Spinal cord (tissue), 10 donors: ENCODE measurements at places on chromosomes 6 and 20. TPM values are rescaled to one million over a fixed set of nuclear protein-coding genes. Genes with fewer than 3 reads are reported as not detected.

DNA sequence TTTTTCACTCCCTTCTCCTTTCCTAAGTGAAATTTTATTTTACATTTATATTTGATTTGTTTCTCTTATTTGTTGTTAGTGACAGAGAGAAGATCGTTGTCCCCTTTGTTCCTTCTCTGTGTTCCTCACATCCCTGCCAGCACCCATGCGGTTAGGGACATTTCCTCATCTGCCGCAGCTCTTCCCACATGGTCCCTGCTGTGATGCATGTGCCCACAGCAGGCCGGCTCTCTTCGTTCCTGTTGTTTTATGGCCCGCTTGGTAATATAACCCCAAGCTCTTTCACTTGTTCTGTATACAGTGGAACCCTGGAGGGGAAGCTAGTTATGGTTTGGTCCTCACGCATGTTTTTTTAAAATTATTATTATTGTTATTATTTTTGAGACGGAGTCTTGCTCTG lies 23.6 kb downstream of the DTD1 start:
- DNase-seq: no peak

STMN3 gene
- 495 TPM for polyA plus RNA-seq

DNA sequence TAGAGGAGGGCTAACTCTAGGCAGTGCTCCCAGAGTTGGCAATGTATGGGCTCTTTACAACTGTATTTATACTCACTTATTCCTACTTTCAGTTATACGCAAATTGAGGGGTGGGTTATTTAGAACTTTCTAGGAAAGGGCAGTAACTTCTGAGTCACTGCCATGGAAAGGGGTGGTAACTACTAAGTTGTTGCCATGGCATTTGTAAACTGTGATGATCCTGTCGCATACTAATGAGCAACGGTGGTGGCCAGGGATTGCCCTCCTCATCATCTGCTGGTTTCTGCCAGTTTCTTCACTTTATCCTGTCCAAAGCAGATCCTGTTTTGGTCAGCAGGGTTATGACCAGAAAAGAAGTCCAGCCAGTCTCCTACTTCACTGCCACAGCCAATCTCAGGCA lies 95.5 kb upstream of the PTPRT start:
- no peak for DNase-seq

SERINC1 gene
- polyA plus RNA-seq: 484 TPM

GRCh38 chr20:21225215-21225947 lies 77.8 kb upstream of the XRN2 start:
- no peak for DNase-seq

- no peak for DNase-seq
Measured at GRCh38 chr6:135920689-135921088, 69.2 kb downstream of the PDE7B start.

DNA sequence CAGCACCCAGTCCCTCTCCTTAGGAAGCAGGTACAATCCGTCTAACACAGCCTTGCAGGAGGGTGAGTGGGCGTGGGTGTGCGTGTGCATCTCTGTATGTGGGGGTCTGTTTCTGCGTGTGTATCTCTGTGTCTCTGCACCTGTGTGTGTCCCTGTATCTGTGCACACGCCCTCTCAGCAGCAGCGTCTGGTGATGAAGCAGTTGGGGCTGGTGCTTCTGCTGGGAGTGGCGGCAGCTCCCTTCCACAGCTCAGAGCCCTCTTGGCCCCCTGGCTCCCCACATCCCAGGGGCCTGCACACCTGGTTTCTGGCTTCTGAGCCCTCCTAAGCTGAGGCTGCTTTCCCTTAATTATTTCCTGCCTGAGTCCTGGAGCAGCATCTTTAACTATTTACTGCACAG lies 49.5 kb upstream of the CCDC167 start:
- no peak for DNase-seq

GABBR1 gene
- polyA plus RNA-seq: 438 TPM

GRCh38 chr20:50429412-50429811 lies 80.8 kb upstream of the PTPN1 start:
- no peak for DNase-seq

MYB gene
- 2.0 TPM for polyA plus RNA-seq

DNA sequence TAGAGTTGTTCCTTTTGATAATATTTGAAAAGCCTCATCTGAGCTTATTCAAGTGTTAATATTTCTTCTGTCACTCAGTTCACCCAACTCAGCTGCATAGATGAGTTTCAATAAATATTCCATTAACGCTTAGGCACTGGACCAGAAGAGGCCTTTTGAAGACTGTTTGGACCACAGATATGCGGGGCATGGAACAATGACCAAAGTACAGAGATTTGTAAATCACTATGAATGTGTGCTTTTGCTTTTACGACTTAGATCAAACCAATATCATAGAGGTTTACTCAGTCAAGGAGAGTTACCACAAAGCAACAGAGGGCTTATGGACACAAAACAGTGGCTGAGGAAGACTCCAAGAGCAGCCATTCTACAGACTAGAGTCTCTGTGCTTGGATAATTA lies 99.9 kb downstream of the RTN4IP1 start:
- no peak for DNase-seq

DNA sequence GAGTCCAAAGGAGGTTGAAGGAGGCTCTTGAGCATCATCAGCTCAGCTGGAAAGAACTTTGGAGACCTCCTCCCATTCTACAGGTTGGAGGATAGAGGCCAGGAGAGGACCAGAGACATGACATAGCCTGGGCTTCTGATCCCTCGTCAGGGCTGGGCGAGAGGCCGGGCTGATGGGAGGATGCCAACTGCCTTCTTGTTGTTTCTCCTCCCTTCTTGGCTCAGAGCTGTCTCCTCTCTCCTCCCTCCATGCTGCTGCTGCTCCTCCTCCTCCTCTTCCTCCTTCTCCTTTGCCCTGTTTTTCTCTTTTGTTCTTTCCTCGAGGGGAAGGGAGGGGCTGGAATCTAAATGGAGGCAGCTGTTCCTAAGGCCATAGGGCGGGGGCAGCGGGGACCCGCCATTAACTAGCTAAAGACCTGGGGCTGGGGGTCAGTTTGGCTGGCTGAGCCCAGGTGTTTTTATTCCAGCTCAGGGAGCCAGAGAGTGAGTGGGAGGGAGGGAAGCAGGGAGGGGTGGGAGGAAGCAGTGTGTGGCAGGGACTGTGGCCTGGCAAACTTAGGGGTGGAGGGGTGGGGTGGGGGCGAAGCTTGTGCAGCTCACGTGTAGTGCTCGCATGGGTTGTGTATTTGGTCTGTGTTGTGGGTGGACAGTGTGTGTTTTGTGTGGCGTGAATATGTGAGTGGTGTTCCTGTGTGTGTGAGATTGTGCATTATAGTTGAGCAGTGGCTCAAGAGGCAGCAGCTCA lies 84.8 kb downstream of the CD40 start:
- DNase-seq: no peak

F13A1 gene
- polyA plus RNA-seq: 9.8 TPM

- no peak for DNase-seq
Measured at GRCh38 chr6:8705435-8706020, 270.2 kb upstream of the SLC35B3 start.

- DNase-seq: no peak
Measured at GRCh38 chr6:34745277-34746103, 11.8 kb upstream of the SNRPC start.

PLAGL1 gene
- 28.0 TPM for polyA plus RNA-seq

GRCh38 chr6:148700741-148701311 lies 46.0 kb upstream of the UST start:
- DNase-seq: no peak

CD40 gene
- polyA plus RNA-seq: 4.8 TPM

DNA sequence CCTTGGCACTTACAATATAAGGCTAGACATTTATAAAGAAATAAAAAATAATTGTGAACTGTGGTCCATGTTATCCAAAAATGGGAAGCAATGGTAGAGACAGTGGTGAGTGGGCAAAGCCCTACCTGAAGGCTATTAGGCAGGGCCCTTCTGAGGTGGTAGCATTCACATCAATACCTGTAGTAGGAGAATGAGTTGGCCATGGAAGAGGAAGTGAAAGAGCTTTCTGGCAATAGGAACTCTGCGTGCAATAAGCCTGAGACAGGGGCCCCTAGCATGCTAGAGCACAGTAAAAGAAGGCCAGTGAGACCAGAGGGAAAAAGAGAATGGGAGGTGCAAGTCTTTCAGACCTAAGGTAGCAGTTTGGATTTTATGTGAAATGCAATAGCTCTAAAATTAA lies 754.5 kb downstream of the PTPRT start:
- no peak for DNase-seq

DNA sequence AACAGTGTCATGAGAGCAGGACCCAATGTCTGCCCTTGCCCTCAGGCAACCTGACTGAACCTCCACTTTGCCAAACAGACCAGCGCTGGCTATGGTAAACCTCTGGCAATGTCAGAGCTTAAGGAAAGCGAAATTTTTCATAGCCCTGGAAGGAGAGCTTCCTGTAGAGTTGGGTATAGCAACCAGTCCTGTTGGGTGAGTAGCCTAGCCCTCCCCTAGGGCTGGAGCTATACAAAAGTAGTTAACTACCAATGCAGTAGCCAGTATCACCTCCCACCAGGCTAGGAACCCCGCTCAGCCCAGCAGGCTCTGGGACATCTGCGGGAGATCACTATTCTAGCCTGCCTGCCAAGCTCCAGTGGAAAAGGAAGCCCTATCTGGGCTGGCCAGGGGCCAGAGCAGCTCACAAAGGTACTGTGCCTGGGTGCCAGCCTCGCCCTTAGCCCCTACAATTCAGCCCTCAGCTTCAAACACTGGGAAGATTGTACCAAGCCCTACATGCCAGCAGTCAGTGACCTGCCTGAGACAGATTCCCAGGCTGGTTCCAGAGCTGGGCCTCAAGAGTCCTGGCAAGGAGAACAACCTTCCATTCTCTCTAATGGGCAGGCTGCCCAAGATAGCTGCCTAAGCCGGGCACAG lies 7.9 kb downstream of the WFDC3 start:
- DNase-seq: peak; percentile 55

IL17F gene
- polyA plus RNA-seq: not detected

- no peak for DNase-seq
Measured at GRCh38 chr6:132663661-132664060, 4.7 kb upstream of the TAAR1 start.

- no peak for DNase-seq
Measured at GRCh38 chr6:136726837-136727557, 65.3 kb downstream of the MAP3K5 start.

SLC24A3 gene
- polyA plus RNA-seq: 56.9 TPM

TREM2 gene
- polyA plus RNA-seq: 20.9 TPM

DNA sequence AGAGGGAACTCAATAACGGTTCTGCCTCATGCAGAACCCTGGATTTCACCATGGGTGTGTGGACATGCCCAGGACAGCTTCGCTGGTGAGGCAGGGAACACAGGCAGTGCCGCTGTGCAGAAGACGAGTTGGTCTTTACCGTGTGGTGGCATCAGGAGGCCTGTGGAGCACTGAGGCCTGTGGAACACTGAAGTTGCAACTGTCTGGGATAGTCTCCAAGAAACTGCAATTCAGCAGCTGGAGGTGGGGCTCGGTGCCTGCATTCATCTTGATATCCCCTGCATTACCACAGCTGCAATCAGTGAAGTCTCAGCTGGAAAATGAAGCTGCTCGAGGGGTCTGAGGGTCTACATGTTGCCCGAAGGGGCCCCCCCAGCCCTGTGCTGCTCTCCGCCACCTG lies 202.4 kb upstream of the CDH4 start:
- DNase-seq: no peak

MOG gene
- polyA plus RNA-seq: 225 TPM

DNA sequence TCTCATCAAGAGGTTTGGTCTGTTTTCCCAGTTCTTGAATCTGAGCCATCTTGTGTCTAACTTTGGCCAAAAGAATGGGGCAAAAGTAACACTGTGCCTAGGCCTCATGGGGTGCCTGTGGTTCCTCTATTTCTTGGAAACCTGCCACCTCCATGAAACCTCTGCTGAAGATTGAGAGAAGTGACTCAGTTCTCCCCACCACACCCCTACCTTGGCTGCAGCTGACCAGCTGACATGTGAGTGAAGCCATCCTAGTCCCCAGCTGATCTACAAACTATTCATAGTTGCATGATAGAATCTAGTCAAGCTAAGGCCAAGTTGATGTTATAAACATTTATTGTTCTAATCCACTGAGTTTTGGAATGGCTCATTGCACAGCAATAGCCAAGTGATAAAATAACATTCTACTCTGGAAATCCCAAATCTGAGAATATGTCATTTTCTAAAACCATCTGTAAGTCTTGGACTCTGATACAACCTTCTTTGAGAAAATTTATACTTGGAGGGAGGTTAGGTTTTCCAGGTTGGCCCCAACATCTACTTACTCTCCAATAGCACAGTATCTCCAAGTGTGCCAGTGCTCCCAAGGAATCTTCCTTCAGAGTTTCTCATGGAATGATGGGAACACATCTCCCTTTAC lies 107.0 kb upstream of the SMLR1 start:
- no peak for DNase-seq

COL21A1 gene
- 9.0 TPM for polyA plus RNA-seq

GRCh38 chr6:15375638-15376290 lies 129.9 kb downstream of the JARID2 start:
- no peak for DNase-seq

GRCh38 chr20:23039136-23039875 lies 4.2 kb downstream of the SSTR4 start:
- DNase-seq: no peak

DNA sequence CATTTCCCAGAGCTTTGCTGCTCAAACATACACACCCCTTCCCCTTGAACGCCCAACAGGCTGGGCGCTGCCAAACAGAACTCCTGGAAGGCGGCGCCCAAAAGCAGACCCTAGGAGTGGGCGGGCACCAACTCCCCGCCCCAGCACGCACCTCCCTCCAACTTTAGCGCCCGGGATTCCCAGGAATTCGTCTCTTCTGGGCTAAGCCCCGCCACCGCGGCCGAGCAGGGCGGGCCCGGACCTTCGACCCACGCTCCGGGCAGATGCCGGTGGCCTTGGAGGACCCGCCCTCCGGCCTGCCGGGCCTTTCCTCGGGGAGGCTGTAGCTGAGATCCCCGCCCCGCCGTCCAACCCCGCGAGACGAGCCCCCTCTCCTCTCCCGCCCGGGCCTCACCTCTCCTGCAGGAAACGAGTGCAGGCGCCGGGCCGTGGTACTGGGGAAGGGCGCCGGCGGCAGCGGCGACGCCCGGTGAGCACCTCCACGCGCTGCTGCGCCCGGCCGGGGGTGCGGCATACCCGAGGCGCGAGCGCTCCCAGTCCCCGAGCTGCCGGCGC lies 659 bp downstream of the MCUR1 start:
- DNase-seq: peak; percentile 84

- no peak for DNase-seq
Measured at GRCh38 chr6:124148236-124148957, 344.7 kb downstream of the NKAIN2 start.

SEMG1 gene
- polyA plus RNA-seq: not detected

GRCh38 chr6:112620812-112621569 lies 273.9 kb downstream of the RFPL4B start:
- peak; percentile 64 for DNase-seq

- DNase-seq: peak; percentile 68
Measured at GRCh38 chr20:45011108-45011526, 44.8 kb downstream of the STK4 start.

GRCh38 chr6:11353921-11354389 lies 121.5 kb upstream of the NEDD9 start:
- DNase-seq: peak; percentile 4

DNA sequence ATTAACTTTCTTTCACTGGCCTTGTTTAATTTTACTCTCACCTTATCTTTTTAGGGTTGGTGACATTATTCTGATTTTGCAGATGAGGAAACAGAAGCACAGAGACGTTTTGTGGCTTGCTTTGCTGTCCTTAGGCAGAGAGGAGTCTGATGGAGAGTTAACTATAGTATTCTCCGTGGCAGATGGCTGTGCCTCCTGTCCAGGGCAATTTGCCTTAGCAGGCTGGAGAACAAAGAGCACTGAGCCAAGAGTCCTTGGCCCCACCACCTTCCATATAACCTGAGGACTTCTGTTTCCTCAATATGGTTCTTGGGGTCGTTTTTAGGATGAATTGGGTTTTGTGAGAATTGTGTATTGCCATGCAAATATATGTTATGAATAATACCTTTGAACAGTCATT lies 71.4 kb upstream of the BACH2 start:
- DNase-seq: no peak

- DNase-seq: no peak
Measured at GRCh38 chr6:136541395-136541794, 8.8 kb downstream of the MAP7 start.

NOX3 gene
- polyA plus RNA-seq: not detected
